ENCODE measurements at places on chromosomes 11 and 22. TPM values are rescaled to one million over a fixed set of nuclear protein-coding genes. Genes with fewer than 3 reads are reported as not detected.

The PRDM10 gene
- 6.3 TPM for total RNA-seq

The P2RX3 gene
- total RNA-seq = not detected

The NCF4 gene
- total RNA-seq = not detected

The SCGB1D2 gene
- total RNA-seq = not detected

The BATF2 gene
- total RNA-seq = 6.2 TPM

The MMP8 gene
- total RNA-seq = not detected

The MMP10 gene
- total RNA-seq = not detected

The TRIM66 gene
- 4.1 TPM for total RNA-seq

The CENPM gene
- total RNA-seq = 62.8 TPM

The GDPD4 gene
- total RNA-seq = not detected

The NRXN2 gene
- 0.12 TPM for total RNA-seq

The CBX7 gene
- total RNA-seq = 3.0 TPM

The SSH3 gene
- 18.4 TPM for total RNA-seq

The CLNS1A gene
- 150 TPM for total RNA-seq

The ZNF202 gene
- 5.9 TPM for total RNA-seq

The C11orf58 gene
- total RNA-seq = 195 TPM

The GRIK4 gene
- not detected for total RNA-seq

The OR5A1 gene
- total RNA-seq = not detected

The PDE3B gene
- total RNA-seq = not detected

The TH gene
- total RNA-seq = 0.07 TPM

The OR6T1 gene
- not detected for total RNA-seq

The TEX12 gene
- not detected for total RNA-seq

The NXPE2 gene
- total RNA-seq = not detected

The OR10AG1 gene
- not detected for total RNA-seq

The PLXNB2 gene
- 44.4 TPM for total RNA-seq

The NECTIN1 gene
- 1.7 TPM for total RNA-seq

The MYH9 gene
- total RNA-seq = 151 TPM

The RIBC2 gene
- 6.4 TPM for total RNA-seq

The OR51B2 gene
- not detected for total RNA-seq

The PTPRJ gene
- 32.7 TPM for total RNA-seq

The KCNJ1 gene
- total RNA-seq = not detected

The HTR3B gene
- not detected for total RNA-seq

The FGF4 gene
- not detected for total RNA-seq

The KRTAP5-10 gene
- total RNA-seq = not detected

The TCN2 gene
- 6.2 TPM for total RNA-seq

The VWCE gene
- total RNA-seq = not detected

The OR52E4 gene
- total RNA-seq = not detected
